Stromal cell of bone marrow (primary cell): ENCODE measurements at places on chromosomes 16 and 17.

GRCh38 chr17:19022747-19023146, 18.2 kb upstream of the FAM83G start:
- DNase-seq = no peak

DNA sequence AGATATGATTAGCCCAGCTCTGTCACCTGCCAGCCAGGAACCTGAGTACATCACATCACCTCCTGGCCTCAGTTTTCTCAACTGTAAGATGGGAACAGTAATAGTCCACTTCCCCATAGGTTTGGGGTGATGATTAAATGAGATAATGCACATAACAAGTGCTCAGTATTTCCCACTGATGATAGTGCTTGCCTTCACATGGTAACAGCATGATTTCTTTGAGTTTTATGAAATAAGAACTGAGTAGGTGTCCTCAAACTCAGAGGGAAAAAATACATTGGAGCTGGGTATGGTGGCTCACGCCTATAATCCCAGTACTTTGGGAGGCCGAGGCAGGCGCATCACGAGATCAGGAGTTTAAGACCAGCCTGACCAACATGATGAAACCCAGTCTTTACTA, 30.1 kb upstream of the SNN start:
- no peak for DNase-seq

DNA sequence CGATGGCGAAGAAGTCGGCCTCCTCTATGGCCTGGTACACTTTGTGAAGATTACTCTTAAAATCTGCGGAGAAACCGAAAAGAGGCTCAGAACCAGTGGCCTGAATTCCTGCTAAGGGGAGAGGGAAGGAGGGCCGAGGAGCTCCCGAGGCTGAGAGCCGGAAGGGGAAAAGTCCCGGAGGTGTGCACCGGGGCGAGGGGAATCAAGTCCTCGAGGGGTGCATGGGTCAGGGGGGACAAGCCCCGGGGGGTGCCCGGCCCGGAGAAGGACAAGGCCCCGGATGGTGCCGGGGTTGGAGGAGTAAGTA, 495 bp downstream of the PARN start:
- no peak for DNase-seq

DNA sequence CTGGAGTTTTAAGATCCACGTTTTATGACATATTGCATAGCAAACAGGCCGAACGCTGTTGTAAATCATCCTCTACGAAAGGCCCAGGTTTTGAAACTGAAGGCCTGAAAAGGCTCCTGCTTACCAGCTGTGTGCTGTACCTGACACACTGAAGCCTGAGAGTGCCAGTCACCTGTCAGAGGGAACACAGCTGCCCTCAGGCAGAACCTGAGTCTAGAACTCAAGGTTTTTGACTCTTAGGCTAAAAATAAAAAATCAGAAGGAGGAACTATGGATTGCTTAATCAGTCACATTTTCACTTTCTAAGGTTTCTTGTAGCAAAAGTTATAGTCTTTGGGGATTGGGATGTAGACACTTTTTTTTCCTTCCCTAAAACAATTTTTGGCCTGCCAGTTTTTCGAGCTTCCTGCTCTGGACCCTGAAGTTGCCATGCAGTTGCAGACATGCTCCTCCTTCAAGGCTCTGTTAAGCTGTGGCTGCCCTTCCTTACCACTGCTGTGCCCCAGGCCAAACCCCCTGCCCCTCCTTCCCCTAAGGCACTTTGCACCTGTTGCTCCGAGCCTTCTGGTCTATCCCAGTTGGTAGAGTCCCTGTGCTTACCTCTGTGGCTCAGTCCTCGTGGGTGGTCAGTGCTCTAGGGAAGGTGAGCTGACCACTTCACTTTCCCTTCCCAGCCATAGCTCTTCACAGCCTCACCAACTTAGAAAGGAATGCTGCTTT, 56.6 kb downstream of the TENT4B start:
- DNase-seq = no peak

DNA sequence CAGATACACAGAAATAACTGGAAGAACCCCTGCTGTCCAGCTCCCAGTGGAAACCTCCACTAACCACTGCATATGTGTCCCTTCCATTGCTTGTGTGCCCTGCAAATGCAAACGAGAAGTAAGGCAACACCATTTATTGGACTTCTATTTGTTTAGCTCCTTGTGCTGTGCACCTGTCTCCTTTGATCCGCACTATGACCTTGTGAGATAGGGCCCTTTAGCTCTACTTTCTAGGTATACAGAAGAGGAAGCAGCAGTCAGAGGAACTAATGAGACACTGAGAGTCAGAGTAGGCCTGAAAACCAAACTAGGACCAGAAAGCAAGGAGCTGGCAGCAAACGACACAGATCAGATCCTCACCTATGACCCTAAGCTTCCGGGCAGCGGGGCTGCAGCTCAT, 22.4 kb downstream of the SOX9 start:
- DNase-seq = no peak

- no peak for DNase-seq
These were observed 140.7 kb downstream of the XYLT1 start for GRCh38 chr16:17330044-17330443.

- no peak for DNase-seq
These were observed 3.5 kb upstream of the NLRC3 start for GRCh38 chr16:3580686-3581085.

GRCh38 chr17:7445619-7445968, 733 bp downstream of the CHRNB1 start:
- DNase-seq = no peak

GRCh38 chr17:77006971-77007649, 133.7 kb upstream of the SEC14L1 start:
- DNase-seq = no peak
